ENCODE measurements at places on chromosomes 5 and 9.

- no peak for ATAC-seq
These were observed 11.1 kb downstream of the GRIN1 start for GRCh38 chr9:137149942-137150616.

GRCh38 chr9:78707481-78707991, 410.6 kb downstream of the PSAT1 start:
- no peak for ATAC-seq

DNA sequence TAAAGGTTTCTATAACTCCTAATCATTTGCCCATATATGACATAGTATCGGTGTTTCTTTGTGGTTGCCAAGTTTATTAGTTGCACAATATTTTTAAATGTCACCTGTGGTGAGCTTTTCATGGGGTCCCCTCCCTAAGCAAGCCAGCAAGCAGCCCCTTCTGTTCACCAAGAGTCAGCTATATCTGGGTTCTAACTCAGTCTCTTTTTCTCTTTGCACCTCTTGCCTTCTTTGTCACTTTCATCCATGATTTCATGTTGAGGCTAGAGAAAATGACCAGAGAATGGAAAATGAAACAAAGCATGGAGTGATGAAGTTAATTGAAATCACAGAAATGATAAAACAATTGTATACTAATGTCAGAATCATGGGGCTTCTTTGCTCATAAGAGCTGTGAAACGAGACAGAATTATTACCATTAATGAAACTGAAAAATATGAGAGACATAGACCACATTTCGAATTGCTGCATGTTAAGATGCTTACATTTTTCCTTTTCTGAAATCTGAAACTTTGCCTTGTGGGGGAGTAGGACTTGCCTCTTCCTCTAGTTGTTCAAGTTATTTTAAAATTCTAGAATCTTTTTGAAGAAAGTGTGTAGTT, 75.7 kb downstream of the CAMK4 start:
- ATAC-seq = peak; percentile 88

GRCh38 chr5:144831650-144832049, 661.0 kb downstream of the KCTD16 start:
- no peak for ATAC-seq

DNA sequence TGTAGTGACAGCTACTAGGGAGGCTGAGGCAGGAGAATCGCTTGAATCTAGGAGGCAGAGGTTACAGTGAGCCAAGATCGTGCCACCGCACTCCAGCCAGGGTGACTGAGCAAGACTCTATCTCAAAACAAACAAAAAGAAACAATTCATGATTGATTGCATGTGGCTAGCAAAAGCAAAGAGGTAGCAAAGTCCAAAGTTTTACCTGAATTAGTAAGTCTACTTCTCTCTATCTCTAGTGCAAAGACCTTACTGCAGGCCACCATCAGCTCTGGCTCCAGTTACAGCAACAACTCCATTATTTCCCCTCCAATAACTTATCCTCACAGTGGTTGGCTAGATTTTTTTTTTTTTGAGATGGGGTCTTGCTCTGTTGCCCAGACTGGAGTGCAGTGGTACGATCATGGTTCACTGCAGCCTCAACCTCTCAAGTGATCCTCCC, 6.2 kb upstream of the SAR1B start:
- no peak for ATAC-seq

DNA sequence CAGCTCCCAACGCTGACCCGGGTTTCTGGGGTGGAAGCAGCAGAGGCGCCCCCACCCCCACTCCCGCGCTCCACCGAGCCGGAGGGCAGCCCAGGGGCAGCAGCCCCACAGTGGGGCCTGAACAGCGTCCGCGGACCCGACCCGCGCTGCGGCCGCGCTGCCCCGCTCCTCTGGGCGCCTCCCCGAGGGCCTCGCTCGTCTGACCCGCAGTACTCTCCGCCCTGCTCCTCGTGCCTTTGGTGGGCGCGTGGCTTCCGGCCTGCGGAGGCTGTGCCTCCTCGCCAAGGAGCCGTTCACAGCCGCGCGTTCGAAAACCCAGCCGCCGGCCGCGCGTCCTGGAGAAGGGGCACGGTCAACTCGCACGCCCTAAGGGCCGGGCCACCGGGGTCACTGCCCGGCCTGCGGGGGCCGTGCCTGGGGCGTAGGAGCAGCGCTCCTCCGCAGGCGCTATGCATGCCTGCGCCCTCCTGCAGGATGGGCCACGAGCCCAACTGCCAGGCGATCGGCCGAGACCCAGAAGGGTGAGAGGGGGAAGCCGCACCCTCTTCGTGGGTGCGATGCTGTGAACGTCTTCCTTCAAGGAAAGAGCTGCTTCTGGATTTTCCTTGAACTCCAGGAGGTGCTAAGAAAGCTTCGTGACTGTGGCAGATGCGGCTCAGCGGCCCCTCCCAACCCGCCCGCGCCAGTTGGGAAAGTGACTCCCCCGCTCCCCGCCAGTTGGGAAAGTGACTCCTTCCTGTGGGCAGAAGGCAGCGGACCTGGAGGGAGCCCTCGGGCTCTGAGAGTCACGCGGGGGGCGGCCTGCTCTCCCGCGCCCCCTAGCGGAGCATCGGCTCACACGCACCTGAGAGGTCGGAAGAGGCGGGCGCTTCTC, 82.7 kb downstream of the HSD17B3 start:
- ATAC-seq = peak; percentile 41

Measured in activated T-helper 17 cell treated with anti-CD3 and anti-CD28 coated beads, Interleukin-2, amount 50 U/mL, for 72 hours (primary cell).